ENCODE measurements at places on chromosomes 13 and 19.

GRCh38 chr13:105518086-105518485 is 1017.4 kb downstream of the EFNB2 start:
- DNase-seq = no peak

DNA sequence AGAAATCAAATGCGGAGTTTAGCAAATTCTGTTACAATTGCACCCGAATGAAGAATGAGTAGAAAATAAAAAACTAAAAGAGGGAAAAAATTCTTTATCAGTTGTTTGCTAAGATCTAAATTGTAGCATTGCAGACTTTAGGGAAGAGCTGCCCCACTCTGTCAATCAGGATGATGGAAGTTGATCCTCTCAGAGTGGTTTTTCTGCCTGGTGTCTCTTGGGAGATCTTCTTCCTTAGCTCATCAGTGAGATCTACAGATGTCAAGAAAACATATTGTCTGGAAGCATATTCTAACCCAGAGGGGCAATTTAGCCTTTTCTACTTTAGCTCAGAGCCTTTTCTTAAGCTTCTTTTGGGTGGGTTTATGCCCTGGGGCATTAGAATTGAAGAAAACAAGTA is 223.2 kb upstream of the PCDH17 start:
- no peak for DNase-seq

GRCh38 chr19:27709496-27709895 is 1503.5 kb downstream of the UQCRFS1 start:
- DNase-seq = no peak

DNA sequence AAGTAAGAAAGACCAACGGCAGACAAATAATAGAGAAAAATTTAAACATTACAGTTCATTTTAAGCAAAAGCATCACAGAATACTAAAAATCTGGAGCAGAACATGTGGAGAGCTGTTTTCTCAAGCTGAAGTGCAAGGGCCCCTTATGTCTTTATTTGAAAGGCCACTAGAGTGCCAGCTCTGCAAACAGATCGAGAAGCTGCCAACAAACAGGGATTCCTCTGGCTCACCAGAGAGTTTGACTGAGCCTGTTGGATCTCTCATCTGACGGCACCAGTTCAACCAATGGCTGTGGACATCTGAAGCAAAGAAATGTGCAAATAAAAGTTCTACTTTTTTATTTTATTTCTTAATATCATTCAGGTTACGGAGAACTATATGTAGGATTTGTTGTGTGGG is 119.7 kb downstream of the COL4A2 start:
- DNase-seq = no peak

DNA sequence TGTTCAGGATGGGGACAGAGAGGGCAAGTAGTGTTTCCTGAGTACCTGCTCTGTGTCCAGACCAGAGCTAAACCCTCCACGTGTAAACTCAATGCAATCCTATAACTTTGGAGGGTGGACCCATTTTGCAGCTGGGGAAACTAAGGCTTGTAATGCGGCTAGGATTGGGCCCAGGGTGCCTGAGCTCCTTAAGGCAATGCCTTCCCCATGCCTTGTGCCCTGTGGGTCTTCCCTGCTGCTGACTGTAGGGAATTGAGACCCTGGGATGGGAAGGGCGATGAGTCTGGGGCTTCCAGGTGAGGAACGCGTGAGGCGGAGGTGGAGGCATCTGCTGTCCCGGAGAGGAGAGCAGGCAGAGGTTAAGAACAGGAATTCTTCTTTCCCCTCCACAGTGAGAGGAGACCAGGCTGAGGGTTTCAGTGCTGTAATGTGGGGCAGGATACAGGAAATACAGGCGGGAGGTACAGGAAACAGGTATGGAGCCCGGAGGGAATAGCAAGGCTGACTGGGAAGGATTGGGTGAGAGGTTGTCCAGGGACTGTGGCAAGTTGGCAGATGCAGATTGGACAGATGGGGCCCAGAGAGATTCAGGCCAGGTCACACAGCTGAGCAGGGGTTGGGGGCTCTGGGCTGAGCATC is 19.2 kb downstream of the SLC27A1 start:
- no peak for DNase-seq

DNA sequence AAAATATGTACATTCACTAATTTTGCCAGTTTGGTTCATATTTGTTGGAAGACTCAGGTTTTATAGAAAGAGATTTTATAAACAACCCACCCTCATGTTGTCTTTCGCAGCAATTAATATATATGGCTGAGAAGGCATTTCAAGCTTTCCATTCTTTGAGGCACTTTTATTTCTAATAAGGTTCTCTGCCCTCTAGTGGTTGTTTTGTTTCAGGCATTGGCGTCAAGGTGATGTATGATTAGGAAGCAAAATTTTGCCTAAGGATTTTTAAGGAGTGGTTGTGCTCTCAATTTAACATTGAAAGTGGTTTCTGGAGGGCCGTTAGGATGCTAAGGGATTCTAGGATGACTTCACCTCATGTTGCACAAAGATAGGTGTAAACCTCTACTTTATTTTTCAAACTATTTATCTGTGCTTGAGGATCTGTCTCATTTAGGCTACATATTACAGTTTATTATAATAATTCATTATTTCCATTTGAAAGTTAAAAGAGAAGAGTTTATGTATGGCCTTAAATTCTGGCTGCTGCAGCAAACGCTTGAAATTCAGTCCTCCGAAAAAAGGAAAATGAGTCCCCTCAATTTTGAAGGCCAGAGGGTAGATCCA is 35.9 kb downstream of the OXGR1 start:
- DNase-seq = peak; percentile 13

GRCh38 chr13:78606471-78607408 is 3.4 kb upstream of the POU4F1 start:
- DNase-seq = no peak

- no peak for DNase-seq
Measured at GRCh38 chr13:82687884-82688283, 1194.4 kb downstream of the SLITRK1 start.

DNA sequence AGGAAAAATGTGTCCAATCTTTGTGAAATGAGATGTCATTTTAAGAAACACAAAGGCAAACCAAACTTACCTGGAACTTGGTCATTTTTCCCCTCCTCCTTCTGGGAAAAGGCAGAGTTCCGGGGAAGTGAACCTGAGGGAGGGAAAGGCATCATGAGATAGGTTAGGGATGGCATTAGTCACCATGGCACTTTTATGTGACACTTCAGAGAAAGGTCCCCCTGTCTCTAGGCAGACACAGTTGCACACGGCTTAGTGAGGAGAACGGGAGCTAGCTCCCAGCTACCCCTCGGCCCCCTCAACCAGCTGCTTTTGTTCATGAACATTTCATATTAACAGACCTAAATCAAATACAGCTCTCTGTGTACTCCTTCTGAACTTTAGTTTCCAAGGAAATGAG is 1.5 kb downstream of the ZNF235 start:
- DNase-seq = no peak

- peak; percentile 65 for DNase-seq
Measured at GRCh38 chr19:18848878-18849661, 17.3 kb downstream of the UPF1 start.

- peak; percentile 40 for DNase-seq
Measured at GRCh38 chr13:78608252-78608687, 4.9 kb upstream of the POU4F1 start.

GRCh38 chr13:105084931-105085330 is 1450.5 kb downstream of the EFNB2 start:
- DNase-seq = no peak

- no peak for DNase-seq
Measured at GRCh38 chr19:1304197-1304924, 18.7 kb downstream of the EFNA2 start.

- DNase-seq = no peak
Measured at GRCh38 chr19:48543121-48543710, 8.8 kb upstream of the SULT2B1 start.

- DNase-seq = peak; percentile 50
Measured at GRCh38 chr19:45901912-45902650, at the start of gene MYPOP. Gene MYPOP (minus strand): TSS chr19:45902613. CDS start chr19:45901773, 840 bp downstream.

DNA sequence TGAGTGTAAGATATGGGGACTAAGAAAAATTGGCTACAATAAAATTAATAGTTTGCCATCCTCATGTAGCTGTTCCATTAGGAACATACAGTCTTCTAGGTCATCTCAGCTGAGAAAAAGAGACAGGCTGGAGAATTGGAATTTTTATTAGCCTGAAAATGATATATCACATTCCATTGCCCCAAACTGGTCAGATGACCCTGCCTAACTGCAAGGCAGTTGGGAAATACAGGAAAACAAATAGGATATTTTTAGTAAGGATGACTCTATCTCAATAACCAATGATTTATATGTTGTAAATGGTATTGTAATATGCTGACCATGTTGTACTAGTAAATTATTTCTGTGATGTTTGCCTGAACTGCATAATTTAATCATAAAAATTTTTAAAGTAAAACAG is 673.8 kb downstream of the PCDH9 start:
- DNase-seq = no peak

Data from GM13976 (cell line).